ENCODE measurements at places on chromosomes 3 and 15.

- no peak for DNase-seq
Measured at GRCh38 chr15:36811903-36812302, 232.5 kb downstream of the CDIN1 start.

GRCh38 chr3:127754411-127755304 is 67.7 kb downstream of the MGLL start:
- DNase-seq: no peak

DNA sequence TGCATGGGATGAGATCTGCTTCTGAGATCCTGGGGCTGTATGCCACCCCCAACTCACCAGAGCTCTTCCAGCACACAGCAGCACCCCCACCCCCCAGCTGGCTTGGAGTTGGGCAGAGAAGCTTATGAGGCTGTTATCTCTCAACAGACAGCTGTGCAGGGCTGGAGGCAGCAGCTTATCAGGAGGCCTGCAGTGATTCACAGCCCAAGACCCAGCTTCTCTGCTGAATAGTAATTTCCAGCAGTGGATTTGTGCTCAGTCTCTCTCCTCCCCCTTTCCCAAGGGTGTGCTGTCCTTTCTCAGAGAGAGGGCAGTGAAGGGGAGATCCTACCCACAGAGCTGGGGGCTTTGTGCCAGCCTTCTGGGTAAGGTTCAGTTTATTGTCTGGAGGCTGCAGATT is 2.1 kb downstream of the RPP25 start:
- DNase-seq: no peak

DNA sequence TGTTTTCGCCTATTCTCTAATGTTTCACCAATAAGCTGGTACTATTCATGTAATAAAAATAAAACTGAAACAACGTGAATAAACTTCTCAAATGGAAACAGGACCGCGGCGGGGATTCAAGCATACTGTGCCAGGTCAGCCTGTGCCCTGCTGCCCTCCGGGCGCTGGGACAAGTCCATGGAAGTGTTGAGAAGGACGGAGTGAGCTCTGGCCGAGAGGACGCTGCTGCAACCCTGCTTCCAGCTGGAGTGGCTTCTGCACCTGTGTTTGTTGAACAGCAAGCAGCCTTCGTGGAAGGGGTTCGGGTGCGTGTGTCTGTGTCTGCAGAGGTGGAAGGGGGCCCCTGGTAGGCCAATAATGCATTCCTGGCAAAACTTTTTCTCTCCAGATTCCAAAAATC is 50.0 kb upstream of the PCSK6 start:
- no peak for DNase-seq

DNA sequence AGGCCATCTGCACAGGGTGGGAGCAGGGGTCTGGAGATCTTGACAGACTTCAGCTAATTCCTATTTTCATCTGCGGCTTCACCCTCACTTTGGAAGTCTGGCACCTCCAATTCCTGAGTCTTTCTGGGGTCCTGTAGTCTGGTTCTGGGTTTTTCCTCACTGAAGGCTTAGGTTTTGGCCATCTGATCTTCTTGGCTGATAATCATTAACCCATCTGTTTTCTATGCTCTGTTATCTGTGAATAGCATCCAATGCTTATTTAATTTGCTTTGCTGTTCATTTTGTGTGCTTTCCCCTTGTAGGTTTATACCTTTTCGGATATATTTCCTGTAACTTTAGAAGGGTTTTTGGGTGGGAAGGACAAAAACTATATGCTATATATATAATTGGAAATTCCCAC is 17.6 kb downstream of the TATDN2 start:
- DNase-seq: no peak

GRCh38 chr15:68022061-68022460 is 32.1 kb upstream of the PIAS1 start:
- DNase-seq: no peak

All from thoracic aorta (tissue), 2 donors.